DMS79 treated with DMSO at 0.1 percent for 48 hours (cell line): ENCODE measurements at places on chromosomes 4 and X.

DNA sequence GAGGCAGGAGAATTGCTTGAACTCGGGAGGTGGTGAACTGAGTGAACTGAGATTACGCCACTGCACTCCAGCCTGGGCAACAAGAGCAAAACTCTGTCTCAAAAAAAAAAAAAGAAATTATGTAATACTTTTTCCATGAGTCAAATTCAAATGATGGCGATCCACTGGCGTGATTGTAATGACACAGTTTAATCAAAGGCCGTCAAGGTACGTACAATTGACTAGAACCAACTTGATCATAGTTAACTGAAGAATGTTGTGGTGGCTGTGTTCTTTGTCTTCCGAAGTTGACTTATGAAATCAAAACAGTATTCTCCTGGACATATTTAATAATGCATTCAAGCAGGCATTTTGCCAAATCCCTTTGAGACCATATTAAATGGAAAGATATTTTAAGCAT is 318.6 kb upstream of the FAT1 start:
- DNase-seq = no peak

- no peak for DNase-seq
Measured at GRCh38 chr4:151799417-151800012, 38.7 kb upstream of the GATB start.

DNA sequence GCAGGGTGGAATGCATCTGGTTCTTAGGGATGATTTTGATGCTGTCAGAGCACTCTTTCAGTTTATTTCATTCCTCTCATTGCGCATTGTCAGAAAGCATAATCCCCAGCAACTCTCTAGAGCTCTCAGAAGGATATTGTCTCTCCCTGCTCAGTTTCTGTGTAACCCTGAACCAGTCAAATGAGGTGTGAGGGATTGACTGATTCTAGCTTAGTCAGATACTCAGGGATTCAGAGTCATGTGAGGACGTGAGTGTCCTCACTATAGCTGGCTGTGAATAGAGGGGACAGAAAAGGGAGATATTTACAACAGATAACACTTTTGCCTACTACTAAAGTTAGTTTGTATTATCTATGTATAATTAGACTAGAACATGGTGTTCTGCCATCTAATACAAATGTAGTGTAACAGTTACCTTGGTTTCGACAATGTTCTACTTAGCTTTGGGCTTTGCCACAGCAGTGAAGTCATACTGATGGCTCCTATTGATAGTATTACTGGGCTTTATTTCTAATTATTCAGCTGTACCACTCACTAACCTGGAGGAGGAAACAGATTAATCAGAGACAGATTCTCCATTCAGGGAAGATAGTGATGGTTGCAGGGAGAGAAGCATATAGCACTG is 19.5 kb downstream of the AP1AR start:
- DNase-seq = no peak

DNA sequence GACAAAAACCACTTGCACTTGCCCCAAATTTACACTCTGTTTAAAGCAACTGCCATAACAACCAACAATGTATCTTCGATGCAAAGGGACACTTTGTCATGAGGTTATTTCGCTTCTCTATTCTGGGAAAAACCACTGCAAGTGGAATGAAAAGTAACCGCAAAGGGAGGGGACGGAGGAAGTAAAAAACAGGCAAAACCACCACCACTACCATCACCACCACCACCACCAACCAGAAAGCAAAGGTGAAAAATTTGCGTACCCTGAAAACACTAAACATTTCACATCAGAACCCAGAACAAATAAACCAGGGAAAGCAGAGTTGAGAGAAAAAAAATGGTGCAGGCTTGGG is 1.2 kb upstream of the N4BP2 start:
- peak; percentile 29 for DNase-seq

- no peak for DNase-seq
Measured at GRCh38 chr4:186749611-186750281, 26.1 kb upstream of the FAT1 start.

DNA sequence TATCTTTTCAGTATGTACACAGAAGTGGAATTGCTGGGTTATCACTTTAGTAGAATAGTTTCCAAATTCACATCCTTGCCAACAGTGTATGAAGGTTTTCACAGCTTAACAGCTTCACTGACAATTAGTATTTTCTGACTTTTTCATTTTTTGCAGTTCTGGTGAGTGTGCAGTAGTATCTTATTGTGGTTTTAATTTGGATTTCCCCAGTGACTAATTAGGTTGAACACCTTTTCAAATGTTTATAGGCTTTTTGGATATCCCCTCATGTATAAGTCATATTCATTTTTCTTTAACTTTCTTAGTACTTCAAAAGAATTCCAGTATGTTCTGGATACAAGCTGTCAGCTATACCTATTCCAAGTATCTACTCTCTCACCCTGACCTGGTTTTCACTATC is 37.1 kb downstream of the BRCC3 start:
- no peak for DNase-seq

DNA sequence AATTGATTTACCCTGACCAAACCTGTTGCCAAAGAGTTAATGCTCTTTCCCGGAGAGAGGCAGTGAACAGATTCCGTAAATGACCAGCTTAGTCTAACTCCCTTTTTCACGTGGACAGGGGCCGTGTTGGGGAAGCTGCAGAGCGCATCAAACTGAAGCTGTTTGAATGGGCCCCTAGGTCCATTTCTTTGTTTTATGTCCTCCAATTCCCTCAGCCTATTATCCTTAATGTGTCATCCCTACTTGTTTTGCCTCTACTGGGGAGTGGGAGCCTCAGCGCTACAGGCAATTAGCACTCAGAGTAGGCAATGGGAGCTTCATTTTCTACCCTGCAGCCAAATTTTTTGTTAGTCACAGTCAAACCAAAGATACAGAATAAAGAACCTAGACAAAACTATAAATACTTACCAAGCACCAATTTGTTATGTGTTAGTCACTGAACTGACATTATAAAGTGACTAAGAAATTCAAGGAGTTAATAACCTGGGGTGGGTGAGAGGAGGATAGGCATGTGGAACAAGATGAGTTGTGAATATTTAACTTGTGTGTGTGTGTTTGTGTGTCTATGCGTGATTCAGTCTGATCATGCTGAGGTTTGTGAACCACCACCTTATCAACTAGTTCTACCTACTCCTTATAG is 417.4 kb downstream of the PACRGL start:
- DNase-seq = no peak

GRCh38 chrX:52118262-52118661 is 49.3 kb upstream of the MAGED4B start:
- DNase-seq = no peak

DNA sequence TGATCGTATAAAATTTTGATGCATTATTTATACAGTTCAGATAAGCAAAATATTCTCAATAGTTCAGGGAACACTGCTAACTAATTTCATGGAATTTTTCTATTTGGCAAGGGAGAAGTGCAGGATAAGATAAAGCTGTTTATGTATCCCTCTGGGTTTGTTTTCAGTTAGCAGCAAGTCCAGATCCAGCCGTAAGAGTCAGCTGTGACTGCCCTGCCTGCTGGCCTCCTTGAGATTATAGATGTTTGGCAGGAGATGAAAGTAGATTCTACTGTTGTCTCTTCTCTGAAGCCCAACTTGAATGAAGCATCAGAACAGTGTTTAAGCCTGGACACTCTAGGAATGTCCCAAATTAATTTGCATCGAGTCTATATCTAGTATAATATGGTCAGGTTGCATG is 29.5 kb downstream of the ANTXR2 start:
- DNase-seq = no peak

DNA sequence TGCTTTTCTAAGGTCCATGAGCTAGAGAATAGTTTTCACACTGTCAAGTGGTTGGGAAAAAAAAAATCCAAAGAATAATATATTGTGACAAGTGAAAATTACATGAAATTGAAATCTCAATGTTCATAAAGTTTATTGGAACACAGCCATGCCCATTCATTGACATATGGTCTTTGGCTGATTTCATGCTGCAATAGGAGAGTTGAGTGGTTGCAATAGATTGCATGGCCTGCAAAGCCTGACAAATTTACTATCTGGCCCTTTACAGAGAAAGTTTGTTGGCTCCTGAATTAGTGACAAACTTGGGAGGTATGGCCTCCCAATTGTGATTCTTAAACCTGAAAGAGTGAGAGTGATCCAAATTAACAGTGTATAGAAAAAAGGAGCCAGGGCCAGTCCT is 115.5 kb upstream of the FAM9C start:
- no peak for DNase-seq

- peak; percentile 19 for DNase-seq
Measured at GRCh38 chr4:127781300-127782024, 660 bp upstream of the HSPA4L start.

DNA sequence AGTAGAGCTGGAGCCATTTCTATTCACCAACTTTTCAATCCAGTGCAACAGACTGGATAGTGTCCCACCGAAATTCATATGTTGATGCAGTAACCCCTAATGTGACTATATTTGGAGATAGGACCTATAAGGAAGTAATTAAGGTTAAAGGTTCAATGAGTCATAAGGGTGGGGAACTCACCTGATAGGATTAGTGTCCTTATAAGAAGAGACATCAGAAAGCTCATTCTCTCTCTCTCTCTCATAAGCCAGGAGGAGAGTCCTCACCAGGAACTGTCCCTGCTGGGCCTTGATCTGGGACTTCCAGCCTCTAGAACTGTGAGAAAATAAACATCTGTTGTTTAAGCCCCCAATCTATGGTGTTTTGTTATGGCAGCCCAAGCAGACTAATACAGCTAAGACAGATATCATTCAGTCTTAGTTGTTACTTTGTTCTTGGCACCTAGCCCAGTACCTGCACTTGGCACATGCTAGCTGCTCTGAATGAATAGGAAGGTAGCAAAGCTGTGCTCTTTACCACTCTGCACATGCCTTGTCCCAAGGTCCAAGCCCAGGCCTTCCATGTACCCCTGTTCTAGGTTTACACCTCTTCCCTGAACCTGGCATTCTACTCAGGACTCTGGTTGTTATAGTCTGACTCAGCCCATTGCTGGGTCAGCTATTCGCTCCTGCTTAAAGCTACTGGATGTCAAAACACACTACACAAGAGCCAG is 19.2 kb upstream of the BRS3 start:
- peak; percentile 5 for DNase-seq

DNA sequence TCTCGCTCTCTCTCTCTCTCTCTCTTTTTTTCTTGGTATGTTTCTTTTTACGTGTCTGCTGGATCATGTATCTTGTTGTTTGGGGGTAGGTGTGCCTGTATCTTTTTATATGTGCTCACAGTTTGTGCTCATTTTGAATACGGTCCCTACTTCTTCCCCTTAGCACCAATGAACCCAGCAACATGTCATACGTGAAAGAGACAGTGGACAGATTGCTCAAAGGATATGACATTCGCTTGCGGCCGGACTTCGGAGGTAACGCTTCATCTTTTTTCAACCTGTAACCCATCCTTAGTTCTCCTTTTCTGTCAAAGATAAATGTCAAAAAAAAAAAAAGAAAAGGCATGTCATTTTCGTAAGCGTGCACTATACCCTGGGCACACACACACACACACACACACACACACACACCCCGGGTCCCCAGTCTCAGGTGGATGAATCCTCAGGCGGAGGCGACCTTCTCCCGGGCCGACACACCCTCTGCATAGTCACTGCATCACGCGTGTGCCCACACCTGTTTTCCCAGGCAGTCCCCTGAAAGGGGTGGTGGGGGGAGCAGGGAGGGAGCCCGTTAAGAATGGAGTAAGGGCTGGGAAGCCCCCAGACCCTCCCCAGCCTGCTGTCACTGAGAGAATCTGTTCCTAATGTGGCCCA is 511 bp downstream of the GABRB1 start:
- DNase-seq = no peak

GRCh38 chrX:150533863-150534262 is 34.6 kb upstream of the MTM1 start:
- no peak for DNase-seq

- peak; percentile 32 for DNase-seq
Measured at GRCh38 chr4:139453041-139453370, 915 bp upstream of the RAB33B start.

GRCh38 chr4:38532908-38533499 is 131.0 kb upstream of the KLF3 start:
- DNase-seq = no peak

DNA sequence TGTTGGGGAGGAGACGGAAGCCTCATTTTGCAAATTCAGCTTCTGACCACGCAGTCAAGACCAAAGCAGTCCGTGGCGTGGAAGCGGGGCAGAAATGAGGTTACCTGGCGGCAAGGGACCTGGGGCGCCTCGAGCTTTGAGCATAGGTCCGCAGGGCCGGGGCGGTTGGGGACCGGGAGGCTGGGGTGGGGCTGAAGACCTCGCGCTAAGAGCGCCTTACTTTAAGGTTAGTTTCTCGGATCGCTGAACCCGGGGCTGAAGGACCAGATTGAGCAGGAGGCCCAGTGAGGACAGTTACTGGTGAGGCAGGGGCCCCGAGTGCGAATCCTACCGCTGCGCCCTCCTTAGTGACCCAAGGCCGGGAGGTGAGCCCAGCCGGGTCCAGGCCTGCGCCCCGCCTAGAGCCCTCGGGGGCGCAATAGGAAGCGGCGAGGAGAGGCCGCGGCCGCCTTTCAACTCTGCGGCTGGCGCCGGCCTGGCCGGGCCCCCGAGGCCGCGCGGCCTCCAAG is 7.5 kb downstream of the MSX1 start:
- no peak for DNase-seq

- DNase-seq = peak; percentile 51
Measured at GRCh38 chr4:74117024-74117534, 18.1 kb upstream of the CXCL2 start.

DNA sequence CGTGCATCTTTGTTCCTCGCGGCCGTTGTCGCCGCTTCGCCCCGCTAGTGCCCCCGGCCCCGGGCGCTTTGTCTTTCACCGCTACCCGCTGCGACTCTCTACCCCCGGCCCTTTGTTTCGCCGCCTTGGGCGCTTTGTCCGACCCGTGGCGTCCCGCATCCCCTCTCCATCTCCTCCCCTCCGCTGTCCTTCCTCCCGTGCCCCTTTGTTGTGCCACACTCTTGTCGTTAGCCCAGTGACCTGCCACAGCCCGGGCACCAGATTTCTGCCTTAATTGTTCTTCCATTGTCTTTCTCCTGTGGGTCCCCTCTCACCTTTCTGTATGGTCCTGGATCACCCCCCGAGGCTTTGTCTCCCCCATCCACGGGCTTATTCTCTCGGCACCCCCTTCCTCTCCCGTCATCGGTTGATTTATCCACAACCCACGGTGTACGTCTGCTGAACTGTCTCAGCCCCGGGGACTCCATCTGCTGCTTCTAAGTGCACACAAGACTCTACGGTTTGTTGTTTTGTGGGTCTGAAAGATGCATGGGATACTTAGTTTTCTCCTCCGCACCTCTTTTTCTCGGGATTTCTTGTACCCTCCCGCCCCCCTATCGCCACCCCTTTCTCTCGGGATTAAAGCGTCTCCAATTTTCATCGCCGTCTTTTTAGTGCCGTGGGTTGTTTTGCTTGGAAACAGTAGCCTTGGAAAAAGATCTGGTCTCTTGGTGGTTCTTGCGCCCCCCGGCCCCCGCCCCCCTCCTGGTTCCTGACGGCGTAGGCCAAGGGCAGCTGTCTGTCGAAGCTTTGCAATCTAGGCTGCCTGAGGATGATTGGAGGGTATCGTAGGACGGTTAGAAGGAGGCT is 783 bp downstream of the RBPJ start:
- DNase-seq = peak; percentile 13

- DNase-seq = no peak
Measured at GRCh38 chr4:68216501-68216900, 29.0 kb downstream of the TMPRSS11B start.

GRCh38 chrX:71993371-71993770 is 82.7 kb downstream of the NHSL2 start:
- no peak for DNase-seq

GRCh38 chrX:24285082-24285481 is 28.8 kb downstream of the SUPT20HL2 start:
- DNase-seq = no peak

- no peak for DNase-seq
Measured at GRCh38 chr4:147482281-147482680, 1.4 kb downstream of the EDNRA start.
